ENCODE measurements at places on chromosomes 13 and 19. TPM values are rescaled to one million over a fixed set of nuclear protein-coding genes. Genes with fewer than 3 reads are reported as not detected.

The RFPL4AL1 gene
- total RNA-seq, result not detected

The TTYH1 gene
- 3.6 TPM for total RNA-seq

The VSTM1 gene
- not detected for total RNA-seq

The CACNG7 gene
- total RNA-seq, result 0.26 TPM

The SPINT2 gene
- total RNA-seq, result 52.0 TPM

The ZNF799 gene
- 12.3 TPM for total RNA-seq

The TMEM205 gene
- 63.8 TPM for total RNA-seq

The RUBCNL gene
- 9.3 TPM for total RNA-seq

The AP1M1 gene
- 30.6 TPM for total RNA-seq

The C5AR1 gene
- 1.8 TPM for total RNA-seq

The SLITRK5 gene
- total RNA-seq, result 6.3 TPM

The LHB gene
- not detected for total RNA-seq

The CRB3 gene
- total RNA-seq, result 4.4 TPM

The ZSCAN4 gene
- total RNA-seq, result not detected

The TMEM145 gene
- total RNA-seq, result not detected

The SPART gene
- total RNA-seq, result 124 TPM

The CELF5 gene
- 0.48 TPM for total RNA-seq

The SERP2 gene
- 2.6 TPM for total RNA-seq

The ATP4A gene
- total RNA-seq, result not detected

The PSPN gene
- 1.4 TPM for total RNA-seq

The RFXAP gene
- 10.0 TPM for total RNA-seq

The PIK3R2 gene
- 12.2 TPM for total RNA-seq

The FXYD7 gene
- total RNA-seq, result 0.26 TPM

The ZNF468 gene
- total RNA-seq, result 39.5 TPM

The MBD3L1 gene
- not detected for total RNA-seq

The PGLYRP2 gene
- total RNA-seq, result not detected

The KLHL1 gene
- total RNA-seq, result 0.26 TPM

The KIRREL2 gene
- not detected for total RNA-seq

The CEACAM16 gene
- not detected for total RNA-seq
